ENCODE measurements at places on chromosomes 2 and 18.

DNA sequence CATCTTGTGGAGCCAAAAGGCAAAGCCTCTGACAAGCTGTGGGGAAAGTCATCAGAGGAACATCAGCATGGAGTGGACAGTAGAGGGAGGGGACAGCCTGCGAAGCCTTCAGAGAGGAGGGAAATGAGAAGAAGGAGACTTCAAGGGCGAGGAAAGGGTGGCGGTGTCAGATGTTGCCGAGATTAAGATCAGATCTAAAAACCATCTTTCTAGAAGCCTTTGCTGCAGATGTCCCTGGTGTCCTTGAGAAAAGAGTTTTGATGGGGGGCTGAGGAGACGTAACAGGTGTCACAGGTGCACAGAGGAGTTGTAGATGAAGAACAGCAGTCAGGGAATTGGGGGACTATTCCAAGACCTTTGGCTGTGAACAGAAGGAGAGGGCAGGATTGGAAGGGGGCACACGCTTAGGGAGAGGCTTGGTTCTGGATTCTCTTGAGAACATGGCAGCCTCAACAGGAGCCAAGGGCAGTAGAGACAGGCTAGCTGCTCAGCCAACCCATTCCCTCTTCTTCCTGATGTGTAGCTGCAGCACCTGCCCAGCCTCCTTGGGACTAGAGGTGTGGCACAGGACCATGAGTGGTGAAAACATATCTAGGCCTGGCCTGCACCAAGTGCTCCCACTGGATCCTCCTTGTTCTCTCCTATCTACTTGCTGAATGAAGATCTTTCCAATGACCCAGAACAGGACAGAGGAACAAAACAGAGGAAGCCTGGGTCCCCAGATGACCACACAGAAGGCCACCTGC, 22.7 kb upstream of the NCL start:
- no peak for DNase-seq

GRCh38 chr2:195318440-195319111, 338.4 kb upstream of the SLC39A10 start:
- DNase-seq = no peak

GRCh38 chr2:158034198-158034866, 67.3 kb upstream of the UPP2 start:
- peak; percentile 9 for DNase-seq

DNA sequence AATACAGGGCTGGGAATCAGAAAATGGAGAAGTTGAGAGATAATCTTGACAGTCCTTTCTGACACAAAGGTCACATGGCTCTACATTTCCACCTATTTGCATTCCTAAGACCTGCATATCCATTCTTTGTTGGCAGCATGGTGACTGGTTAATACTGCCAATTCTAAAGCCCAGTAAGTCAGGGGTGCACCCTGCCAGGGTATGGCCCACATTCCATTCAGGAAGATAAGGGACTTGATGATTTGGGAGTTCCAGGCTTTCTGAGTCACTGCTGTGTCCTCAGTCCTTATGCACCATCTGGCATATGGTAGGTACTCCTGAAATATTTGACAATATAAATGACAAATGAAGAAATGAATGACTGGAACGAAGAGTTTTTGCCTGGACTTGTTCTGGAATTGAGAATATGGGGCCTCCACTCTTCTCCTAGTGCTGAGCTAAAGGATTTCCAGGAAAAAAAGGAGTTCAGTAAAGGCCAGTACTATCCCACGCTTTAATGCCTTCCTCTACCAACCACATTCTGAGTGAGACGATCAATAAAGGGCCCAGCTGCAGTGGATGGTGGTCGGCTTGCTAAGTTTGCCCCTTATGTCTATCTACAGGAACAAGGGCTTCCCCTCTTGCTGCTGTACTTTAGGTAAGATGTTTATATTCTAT, 31.7 kb upstream of the EIF2AK3 start:
- no peak for DNase-seq

DNA sequence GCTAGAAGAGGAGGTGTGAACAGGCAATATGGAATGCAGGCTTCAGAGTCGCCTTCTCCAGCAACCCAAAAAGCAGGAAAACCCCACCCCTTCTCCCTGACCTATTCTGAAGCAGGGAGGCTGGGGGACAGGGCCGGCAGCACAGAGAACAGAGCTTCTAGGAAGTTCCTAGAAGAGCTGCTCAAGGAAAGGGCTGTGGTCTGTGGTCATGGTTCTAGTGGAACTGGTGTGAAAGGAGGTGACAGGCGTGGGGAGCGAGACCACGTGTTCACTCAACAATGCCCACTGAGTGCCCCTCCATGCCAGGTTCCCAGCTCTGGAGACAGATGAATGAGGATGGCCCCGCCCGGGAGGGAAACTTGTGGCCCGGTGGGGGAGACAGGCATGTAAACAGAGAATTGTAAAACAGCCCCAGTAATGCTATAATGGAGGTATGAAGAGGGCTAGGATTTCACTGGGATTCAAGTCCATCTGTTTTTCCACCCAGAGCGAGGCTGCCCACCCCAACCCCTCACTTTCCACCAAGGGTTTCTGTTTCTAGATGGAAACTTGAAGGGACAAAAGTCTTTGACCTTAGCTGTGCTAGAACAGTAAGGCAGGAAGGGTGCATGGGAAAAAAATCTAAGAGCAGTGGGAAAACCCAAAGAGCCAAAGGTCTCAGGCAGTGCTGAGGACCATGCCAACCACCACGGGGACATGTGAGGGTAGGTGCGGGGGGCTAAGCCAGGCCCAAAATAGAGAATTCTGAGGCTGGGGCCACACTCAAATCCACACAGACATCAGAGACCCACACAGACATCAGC, 71.8 kb downstream of the TNS1 start:
- no peak for DNase-seq

DNA sequence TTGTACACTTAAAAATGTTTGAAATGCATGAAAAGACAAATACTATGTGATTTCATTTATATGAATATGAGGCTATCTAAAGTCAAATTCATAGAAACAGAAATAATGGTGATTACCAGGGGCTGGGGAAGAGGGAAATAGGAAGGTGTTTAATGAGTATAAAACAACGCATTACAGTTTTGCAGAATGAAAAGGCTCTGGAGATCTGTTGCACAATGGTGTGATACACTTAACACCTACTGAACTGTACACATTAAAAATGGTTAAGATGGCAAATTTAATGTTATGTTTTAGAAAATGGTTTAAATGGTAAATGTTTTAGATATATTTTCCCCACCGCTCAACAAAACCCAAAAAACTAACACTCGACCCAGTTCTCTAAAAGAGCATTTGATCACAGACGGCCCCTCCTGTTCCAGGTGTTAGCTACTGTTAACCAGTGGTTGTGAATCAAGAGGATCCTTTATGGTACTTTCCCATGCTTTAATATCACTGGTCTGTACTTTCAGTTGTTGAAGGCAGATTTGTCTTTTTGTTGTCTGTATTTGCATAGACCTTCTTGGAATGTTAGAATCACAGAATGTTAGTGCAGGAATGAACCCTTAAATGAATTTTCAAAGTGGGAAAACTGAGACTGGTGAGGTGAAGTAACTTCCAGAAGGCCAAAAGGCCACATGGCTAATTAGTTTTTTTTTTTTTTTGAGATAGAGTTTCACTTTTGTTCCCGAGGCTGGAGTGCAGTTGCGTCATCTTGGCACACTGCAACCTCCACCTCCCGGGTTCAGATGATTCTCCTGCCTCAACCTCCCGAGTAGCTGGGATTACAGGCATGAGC, 10.2 kb downstream of the RAB10 start:
- DNase-seq = no peak

- no peak for DNase-seq
Observed at GRCh38 chr2:131043199-131044074, 49.8 kb downstream of the FAM168B start.

DNA sequence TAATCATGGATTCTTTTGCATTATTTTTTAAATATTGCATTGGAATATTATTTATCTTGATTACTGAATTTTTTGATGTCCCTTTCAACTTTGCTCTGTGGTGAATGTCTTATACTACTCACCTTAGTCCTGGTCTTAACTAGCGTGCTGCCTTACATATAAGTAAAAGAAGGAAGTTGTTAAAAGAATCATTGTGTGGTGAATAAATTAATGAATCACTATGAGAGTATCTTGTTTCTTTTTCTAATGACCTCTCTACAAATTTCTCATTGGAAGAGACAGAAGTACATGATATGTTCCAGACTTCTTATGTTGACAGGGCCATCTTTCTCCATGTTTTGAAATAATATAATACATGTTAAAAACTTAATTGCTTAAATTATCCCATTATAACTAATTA, 432.6 kb upstream of the MMADHC start:
- DNase-seq = no peak

- no peak for DNase-seq
Observed at GRCh38 chr2:68060652-68061051, 2.2 kb downstream of the C1D start.

DNA sequence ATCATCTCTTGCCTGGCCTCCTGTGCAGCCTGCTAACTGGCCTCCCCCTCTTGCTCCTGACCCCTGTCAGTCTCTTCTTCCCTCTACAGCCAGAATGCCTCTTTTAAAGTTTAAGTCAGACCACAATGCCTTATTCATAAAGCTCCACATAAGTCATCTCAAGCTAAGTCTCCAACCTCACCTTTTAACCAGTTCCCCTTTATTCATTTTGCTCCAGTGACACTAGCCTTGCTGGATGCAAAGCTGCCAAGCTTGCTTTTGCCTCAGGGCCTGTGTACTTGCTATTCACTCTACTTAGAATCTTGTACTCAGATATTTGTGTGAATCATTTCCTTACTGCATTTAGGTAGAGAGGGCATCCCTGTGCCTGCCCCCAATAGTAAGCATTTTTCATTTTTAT, 180.9 kb downstream of the PDE1A start:
- DNase-seq = no peak

GRCh38 chr2:66532972-66533868, 98.3 kb downstream of the MEIS1 start:
- no peak for DNase-seq

DNA sequence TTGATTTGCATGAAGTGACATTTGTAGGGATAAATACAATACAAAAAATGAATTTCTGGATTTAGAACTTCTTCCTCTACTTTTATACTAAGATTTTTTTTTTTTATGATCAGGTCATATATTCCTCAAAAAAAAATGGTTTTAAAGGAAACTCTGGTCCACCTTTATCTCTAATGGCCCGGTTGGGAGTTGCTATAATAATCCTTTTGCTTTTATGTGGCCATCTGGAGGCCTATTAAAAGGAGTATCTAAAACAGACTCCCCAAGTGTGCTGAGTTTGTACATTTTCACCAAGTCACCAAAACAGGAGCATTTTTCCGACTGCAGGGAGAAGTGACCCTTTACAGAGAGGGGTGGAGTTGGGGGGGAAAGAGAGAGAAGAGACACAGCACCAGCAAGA, 329.2 kb upstream of the FIGN start:
- DNase-seq = no peak

DNA sequence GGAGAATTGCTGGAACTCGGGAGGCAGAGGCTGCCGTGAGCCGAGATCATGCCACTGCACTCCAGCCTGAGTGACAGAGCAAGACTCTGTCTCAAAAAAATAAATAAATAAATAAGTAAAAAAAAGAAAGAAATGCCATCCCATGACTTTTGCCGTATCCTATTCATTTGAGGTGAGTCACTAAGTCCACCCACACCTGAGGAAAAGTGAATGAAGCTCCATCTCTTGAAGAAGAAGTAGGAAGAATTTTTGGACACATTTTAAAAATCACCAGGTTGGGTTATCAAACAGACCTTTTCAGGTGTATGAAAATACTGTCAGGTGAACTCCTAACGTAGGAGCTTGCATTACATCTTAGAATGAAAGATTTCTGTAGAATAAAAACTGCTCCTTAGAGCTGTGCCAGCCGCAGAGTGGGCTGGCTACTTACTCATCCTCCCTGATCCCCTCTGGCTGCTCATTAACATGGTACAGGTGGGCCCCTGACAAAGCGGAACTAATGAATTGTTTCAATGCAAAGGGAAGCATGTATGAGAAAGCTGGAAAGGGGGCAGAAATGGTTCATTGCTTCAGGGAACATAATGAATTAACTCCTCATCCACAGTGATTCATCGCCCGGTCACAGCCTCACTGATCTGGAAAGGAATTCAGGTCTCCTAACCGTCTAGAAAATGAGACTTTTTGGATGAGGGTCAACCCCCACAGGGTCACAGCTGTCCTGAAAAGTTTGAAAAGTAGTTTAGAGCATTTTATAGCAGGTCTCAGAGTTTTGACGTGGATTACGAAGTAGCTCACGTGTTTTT, 191.4 kb downstream of the SPP2 start:
- no peak for DNase-seq

- no peak for DNase-seq
Observed at GRCh38 chr2:180716186-180717180, 263.9 kb upstream of the UBE2E3 start.

GRCh38 chr2:37654932-37655841, 16.3 kb downstream of the CDC42EP3 start:
- DNase-seq = no peak

- no peak for DNase-seq
Observed at GRCh38 chr18:10927286-10927992, 221.9 kb downstream of the PIEZO2 start.

GRCh38 chr2:236607471-236608187, 38.0 kb downstream of the ACKR3 start:
- no peak for DNase-seq

GRCh38 chr2:198763793-198764192, 693.9 kb downstream of the SATB2 start:
- no peak for DNase-seq

DNA sequence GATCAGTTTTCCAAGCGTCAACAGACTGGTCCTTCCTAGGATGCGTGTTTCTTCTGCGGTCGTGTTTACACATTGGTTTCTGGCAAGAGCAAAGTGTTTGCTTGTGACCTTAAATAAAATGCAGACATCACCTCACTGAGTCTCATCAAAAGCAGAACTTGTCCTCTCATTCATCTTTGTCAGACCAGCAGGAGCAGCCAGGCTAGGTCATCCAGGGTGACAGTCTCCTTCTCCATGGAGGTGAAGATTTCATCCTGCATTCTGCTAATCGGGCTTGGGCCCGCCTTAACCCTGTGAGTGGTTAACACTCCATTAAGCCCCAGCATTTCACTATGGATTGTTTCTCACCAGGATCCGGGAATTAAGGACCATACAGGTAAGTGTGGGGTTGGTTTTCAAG, 64.2 kb upstream of the PID1 start:
- no peak for DNase-seq

DNA sequence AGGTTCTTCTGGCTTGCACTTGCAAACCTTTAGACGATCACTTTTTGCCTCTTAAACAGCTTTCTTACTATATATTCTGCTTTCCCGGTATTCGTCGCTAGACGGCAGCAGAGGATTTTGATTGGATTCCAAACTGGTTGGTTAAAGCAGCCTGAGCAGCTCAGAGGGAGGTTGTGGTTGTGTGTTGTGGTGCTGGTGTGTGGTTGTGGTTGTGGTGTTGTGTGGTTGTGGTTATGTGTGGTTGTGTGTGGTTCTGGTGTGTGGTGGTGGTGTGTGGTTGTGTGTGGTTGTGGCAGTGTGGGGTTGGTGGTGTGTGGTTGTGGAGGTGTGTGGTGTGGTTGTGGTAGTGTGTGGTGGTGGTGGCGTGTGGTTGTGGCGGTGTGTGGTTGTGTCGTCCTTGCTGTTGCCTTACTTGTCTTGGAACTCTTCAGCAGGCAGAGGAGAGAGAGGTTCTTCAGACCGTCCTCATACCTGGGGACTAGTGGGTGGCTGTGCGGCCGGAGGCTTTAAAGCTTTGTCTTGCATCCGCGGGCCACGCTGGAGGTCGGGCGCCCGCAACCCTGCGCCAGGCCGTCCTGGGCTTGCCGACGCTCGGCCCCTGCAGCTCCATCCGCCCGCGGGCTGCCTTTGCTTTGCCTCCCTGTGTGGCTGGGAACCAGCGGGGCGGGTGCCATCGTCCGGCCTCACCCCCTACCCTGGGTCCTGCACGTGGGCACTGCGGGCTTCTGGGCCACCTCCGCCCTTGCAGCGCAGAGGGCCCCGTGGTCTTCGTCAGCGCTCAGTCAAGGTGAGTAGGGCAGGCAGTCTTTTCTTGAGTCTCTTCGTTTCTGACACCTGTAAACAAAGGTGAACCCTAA, 190.8 kb downstream of the ARHGAP28 start:
- DNase-seq = peak; percentile 3
